NCI-H82 (cell line): ENCODE measurements at places on chromosomes 1 and 21.

DNA sequence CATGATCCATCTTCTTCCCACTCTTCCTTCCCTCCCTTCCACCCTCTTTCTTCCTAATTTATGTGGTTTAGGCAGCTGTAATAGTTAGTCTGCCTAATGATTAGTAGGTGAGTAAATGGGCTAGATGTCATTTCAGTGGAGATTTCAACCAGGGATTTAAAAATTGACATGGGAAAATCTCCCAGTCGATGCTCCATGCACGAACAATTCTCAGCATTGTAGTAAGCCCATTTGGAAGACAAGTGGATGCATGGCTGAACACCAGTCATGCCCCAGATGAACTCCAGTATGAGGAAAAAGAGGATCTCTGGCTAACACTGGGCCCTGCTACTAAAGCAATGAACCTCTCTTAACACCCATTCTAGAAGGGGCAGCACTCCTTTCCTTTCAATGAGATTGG, 25.3 kb downstream of the CHI3L2 start:
- no peak for DNase-seq

GRCh38 chr1:88239205-88239604, 444.9 kb upstream of the PKN2 start:
- no peak for DNase-seq

DNA sequence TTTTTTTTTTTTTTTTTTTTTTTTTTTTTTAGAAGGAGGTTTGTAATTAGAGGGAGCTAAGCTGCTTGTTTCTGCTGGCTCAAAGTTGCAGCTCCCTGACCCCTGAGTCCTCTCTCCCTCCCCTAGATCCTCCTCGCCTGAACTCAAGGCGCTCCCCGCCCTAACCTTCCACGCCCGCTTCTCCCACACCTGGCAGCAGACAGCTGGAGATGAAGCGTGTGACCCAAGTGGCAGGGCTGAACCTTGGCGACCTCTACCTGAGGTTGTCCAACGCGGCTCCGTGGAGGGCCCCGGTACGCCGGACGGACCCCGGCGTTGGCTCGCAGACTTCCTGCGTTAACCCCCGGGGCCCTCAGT, 795 bp downstream of the NGF start:
- DNase-seq = peak; percentile 43

DNA sequence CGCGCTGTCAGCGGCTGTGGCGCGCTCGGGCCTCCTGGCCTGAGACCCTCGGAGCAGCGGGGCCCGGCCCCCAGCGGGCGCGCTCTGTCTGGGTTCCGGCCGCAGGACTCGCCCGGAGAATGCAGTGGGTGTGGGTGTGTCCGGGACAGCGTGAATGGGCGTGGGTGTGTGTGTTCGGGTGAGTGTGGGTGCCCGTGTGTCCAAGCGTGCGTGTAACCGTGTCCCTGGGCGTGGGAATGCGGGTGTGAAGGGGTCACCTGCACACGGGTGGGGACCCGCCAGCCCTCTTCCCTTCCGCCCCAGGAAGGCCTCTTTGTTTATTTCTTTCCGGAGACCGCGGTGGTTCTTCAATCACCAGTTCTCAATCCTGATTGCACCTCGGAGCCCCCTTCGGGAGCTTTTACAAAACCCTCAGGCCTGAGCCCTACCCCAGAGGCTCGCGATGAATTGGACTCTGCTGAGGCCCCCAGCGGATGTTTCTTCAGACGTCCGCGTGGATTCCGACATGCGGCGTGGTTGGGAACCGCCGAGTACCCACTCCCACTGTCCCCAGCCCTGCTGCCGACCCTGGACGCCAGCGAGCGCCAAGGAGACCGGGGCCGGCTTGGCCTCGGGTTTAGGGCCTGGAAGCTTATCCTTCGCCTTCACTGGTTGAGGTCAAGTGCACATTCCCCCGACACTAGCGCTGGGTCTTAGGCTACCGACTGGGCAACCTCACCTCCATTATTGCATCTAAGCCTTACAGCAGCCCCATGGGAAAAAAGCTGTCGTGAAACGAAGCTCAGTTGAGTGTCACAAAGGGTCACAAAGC, 19.3 kb downstream of the SERTAD4 start:
- DNase-seq = peak; percentile 33

DNA sequence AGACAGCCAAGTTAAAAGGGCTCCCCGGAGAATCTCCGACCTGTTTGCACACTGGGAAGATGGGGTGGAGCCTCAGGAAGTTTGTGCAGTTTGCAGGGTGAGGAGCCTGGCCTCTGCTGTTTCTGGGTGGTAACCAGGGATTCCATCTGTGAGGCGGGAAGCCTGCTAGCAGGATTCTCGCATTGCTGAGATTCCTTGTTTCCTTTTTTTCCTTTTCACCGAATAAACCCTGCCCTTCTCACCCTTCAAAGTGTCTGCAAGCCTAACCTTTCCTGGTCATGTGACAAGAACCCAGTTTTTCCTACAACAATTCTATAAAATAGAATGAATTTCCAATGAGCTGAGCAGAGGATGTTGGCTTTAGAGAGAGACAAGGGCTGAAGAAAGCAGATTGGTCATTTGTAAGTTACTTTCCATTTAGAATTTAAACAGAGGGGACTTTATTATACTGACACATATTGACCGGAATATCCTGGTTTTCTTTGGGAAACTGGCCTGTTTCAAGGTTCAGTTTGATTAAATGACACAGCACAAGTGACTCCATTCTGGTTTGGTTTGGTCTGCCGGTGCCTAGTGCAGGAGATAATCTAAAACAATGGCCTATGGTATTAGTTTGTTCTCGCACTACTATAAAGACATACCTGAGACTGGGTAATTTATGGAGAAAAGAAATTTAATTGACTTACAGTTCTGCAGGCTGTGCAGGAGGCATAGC, 48.7 kb upstream of the DNAH14 start:
- DNase-seq = no peak
